Effector memory CD8-positive, alpha-beta T cell (primary cell): ENCODE measurements at places on chromosomes 2 and 18.

DNA sequence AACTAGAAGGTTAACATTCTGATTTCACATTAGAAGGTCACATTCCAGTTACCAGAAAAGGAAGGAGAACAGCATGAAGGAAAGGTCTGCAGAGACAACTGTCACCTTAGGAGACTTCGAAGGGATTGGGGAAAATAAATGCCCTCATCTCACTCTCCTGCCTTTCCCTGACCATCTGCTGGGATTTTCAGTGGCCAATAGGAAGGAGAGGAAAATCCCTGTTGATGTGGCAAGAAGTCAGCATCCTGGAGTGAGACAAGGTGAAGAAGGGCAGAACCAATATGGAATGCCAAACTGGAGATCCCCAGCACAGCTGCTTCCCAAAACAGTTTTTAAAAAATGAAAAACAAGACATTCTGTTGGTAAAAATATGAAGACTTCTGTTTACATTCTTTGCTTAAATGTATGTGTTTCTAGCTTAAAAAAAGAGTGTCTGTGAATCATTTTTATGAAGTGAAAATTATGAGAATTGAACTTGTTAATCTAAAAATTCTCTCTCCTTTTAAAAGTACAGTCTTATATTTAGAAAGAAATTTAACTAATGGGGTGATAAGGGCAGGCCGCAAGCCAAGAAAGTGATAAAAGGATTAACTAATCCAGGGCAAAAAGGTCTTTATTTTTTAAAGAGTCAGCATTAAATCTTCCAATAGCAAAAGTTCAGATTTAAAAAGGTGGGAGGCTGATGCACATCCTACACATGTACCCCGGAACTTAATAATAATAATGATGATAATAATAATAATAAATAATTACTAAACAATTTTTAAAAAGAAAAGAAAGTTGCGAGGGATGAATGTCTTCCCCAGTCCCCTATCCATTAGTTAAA lies 160.6 kb upstream of the DOK6 start:
- DNase-seq = no peak

- no peak for DNase-seq
Measured at GRCh38 chr2:102025583-102026267, 34.0 kb downstream of the IL1R2 start.

DNA sequence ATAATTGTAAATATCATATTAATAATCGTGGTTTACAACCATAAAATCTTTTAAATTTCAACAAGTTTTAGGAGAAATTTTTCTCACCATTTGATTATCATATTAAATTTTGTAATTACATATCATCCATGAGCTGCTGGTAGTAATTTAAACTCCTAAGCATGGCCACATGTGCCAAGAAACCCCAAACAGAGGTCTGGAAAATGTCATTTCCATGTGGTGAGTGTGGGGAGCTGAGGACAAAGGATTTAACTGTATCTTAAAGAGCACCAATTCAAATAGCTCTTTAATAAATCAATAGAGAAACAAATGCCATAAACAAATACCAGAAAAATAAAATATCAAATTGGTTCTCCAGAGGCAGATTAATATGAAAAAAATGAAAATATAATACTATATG lies 26.3 kb downstream of the PSME4 start:
- DNase-seq = no peak

DNA sequence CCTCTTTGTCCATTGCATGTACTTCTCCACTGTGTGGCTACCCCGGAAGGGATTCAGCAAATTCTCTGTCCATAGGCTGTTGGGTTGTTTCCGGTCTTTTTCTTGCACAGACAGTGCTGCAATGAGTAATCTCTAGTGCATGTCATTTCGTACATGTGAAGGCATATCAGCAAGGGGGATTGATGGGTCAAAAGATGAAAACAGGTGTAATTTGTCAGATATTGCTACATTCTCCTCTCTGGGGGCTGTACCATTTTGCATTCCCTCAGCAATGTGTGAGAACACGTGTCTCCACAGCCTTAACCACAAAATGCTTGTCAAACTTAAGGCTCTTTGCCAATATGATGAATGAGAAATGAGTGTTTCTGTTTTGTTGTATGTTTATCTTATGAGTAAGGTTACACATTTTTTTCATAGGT lies 60.5 kb downstream of the KLHL29 start:
- DNase-seq = no peak

- DNase-seq = no peak
Measured at GRCh38 chr2:53475321-53475720, 292.3 kb upstream of the CHAC2 start.

DNA sequence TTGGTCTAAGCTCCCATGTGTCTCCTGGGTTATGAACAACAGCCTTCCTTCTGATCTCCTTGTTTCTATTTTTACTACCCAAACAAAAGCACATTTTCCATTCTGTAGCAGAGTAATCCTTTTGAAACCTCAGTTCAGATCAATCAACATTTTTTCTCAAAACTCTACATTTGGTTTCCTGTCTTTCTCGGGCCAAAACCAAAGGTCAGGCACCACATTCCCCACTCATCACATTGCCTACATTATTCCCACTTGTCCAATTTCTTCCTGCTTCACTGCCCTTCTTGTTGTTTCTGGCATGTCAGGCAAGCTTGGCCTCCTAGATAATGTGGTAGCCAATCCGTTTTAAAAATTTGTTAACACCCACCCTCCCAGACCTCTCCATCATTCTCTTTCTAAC lies 196.8 kb downstream of the PPP1R1C start:
- DNase-seq = no peak

- no peak for DNase-seq
Measured at GRCh38 chr2:41832218-41832617, 215.6 kb upstream of the PKDCC start.

DNA sequence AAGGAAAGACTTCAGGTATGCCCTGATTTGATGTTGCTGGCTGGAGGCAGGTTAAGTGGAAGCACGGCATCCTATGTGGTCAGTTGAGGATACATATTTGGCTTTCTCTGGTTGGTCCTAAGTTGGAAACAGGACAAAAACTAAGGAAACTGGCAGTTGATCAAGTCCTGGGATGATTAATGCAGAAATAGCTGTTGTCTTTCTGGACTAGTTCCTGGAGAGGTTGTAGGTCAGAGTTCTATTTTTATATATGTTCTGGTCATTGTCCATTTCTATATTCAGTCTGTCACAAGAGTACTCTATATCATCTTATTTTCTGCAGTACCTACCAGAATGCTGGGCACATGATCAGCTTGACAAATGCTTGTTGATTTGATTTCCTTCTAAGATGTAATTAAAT lies 4.0 kb upstream of the SLC35F5 start:
- DNase-seq = no peak

GRCh38 chr18:36411745-36412168 lies 114.2 kb downstream of the FHOD3 start:
- DNase-seq = no peak
